T47D (cell line): ENCODE measurements at places on chromosomes 5 and 9.

DNA sequence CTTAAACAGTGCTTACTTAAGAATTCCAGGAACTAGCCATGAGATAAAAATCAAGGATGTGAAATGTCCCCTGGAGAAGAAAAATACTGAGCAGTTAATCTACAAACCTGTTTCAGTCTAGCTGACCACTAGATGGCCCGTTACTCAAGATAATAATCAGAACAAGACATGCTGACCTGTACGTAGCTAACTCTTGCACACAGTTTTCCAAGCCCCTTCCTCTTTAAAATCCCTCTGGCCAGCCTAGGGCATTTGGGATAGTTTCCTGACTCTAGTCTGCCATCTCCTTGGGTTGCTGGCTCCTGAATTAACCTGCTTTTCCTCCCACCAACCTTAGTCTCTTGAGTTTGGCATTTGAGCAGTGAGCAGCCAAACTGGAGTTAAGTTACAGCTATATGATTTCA, 59.2 kb upstream of the TRAF1 start:
- no peak for DNase-seq

- DNase-seq, result no peak
Measured at GRCh38 chr9:33221568-33221884, 18.4 kb upstream of the SPINK4 start.

GRCh38 chr9:105219291-105219805, 25.1 kb upstream of the SLC44A1 start:
- no peak for DNase-seq

GRCh38 chr9:134245179-134245578, 80.8 kb upstream of the RNU6ATAC start:
- no peak for DNase-seq

DNA sequence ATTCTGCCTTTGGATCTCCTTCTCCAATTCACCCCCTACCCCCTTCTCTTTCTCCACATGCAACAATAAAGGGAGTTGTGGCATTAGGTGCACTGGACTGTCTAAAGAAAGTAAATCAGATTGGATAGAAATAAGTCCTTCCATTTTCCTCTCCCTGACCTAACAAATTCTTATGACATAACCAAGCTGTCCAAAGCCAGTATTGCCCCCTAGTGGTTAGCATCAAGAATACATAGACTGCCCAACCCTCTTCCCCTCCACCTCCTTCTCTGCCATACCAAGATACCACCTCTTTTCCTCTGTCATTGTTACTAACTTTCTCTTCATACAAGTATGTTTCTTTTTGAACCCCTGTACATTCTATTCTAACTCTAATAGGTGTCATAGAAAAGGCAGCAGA, 45.7 kb downstream of the PPARGC1B start:
- DNase-seq, result peak; percentile 64

DNA sequence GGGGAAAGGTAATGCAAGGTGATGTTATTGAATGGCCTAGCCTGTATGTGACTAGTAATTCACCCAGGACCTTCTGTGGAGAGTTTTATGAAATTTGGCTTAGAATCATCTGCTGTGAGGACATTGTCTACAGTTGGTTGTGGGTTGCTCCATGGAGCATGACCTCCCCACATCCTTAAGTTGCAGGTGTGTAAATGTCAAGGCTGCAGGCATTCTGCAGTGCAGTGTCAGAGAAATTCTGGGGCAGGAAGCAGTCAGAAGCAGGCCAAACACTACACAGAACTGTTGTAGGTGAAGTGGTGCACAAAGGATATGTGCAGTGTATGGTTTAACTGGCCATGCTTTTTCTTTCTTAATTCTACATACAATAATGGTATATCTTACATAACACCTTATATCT, 588.3 kb downstream of the EBF1 start:
- DNase-seq, result no peak

DNA sequence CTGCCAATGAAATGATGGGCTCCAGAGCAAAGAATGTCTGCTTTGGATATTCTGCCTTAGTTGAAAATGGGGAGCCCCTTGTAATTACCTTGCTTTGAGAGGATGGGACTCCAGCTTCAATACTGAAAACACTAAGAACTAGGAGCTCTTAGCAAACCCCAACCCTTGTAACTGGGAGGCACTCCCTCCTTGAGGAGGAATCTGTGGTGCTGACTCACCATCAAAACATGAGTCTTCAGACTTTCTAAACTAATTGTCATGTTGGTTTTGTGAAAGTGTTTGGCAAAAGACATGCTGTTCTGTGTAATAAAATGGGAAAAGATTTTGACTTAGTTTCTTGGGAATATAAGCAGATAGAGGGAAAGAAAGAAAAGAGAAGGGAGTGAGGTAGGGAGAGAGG, 91.9 kb upstream of the PTPRD start:
- no peak for DNase-seq

- DNase-seq, result no peak
Measured at GRCh38 chr5:116478491-116478890, 96.1 kb downstream of the SEMA6A start.

DNA sequence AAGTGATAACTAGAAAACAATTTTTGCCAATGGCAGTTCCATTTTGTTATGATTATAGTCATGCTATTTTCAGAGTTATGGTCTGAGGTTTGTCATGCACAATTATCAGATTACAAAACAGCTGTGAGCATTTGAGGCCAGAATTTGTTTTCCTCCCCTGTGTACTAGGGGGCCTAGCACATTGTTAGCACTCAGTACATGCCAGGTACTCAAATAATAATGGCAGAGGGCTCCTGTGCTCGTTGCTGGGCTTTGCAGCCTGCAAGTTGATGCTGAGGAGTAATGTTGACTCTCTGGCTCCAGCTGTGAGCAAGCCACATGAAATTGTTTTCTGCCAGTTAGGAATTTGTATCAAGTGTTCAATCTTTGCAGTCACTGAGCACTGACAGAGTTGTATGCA, 6.9 kb downstream of the DNAI1 start:
- DNase-seq, result no peak

DNA sequence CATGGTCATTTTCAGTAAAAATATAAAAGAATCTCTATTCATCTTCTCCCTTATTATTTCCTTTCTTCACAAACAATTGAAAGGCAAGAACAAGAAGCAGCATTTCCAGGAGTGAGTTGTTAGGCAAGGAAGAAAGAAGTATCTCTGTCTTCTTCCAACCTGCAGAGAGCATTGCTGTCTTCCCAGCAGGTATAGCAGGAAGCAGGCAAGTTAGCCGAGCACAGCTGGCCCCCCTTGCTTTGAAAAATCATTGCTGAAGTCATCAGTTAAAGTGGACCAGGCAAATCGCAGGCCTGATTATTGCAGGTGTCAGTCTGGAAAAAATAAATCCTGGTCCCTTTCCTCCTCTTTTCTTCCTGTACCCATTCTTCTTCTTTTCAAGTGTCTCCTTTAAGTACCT, 353.1 kb upstream of the BRINP1 start:
- DNase-seq, result no peak

GRCh38 chr9:130993303-130994030, 15.5 kb upstream of the LAMC3 start:
- no peak for DNase-seq
